Activated B cell treated with CpG ODN at 0.5 μM for 24 hours (primary cell): ENCODE measurements at places on chromosomes 6 and 20. TPM values are rescaled to one million over a fixed set of nuclear protein-coding genes. Genes with fewer than 3 reads are reported as not detected.

GRCh38 chr6:40398810-40399477 lies 188.2 kb downstream of the LRFN2 start:
- DNase-seq = no peak

DNA sequence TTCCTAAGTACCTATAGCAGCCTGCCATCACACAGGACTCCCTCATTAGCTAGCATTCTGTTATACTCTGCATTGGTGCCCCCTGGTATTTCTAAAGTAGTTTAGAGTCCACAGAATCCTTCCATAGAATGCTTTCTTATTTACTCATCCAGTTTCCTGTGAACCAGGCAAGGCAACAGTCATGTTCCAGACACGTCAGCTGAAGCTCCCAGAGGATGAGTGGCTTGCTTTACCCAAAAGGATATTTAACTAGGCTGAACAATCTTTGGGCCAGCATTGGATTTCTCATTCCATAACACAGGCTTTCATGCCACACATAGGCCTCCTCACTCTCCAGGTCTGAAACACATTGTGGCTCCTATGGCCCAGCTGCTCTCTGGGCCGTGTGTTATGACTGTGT lies 203.8 kb upstream of the MAP3K7 start:
- no peak for DNase-seq

DNA sequence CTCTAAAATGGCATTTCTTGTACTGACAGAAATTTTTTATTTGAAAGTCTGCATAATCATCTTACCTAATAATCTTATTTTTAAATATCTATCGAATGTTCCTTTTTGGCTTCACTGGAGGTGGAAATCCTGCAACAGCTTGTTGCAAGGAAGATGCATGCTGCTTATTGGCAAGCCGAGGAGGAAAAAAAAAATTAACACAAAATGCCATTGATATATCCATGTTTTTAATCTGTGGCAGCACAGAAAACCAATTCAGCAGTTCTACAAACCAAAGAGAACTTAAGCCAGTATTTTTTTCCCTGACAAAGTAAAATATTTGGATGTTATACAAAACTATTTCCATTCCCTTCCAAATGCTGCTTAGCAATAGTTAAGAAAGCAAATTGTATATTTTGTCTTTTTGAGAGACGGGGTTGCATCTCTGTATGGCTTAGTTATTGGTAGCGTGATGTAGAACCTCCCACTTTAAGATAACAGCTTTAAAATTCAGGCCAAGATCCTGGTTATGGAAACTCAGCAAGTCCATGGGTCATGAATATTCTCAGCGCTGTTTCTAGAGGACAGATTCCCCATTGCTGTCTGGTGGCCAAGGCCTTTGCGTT lies 231.4 kb downstream of the TMEM242 start:
- no peak for DNase-seq

- no peak for DNase-seq
Measured at GRCh38 chr6:31285486-31285885, 13.6 kb upstream of the HLA-C start.

DNA sequence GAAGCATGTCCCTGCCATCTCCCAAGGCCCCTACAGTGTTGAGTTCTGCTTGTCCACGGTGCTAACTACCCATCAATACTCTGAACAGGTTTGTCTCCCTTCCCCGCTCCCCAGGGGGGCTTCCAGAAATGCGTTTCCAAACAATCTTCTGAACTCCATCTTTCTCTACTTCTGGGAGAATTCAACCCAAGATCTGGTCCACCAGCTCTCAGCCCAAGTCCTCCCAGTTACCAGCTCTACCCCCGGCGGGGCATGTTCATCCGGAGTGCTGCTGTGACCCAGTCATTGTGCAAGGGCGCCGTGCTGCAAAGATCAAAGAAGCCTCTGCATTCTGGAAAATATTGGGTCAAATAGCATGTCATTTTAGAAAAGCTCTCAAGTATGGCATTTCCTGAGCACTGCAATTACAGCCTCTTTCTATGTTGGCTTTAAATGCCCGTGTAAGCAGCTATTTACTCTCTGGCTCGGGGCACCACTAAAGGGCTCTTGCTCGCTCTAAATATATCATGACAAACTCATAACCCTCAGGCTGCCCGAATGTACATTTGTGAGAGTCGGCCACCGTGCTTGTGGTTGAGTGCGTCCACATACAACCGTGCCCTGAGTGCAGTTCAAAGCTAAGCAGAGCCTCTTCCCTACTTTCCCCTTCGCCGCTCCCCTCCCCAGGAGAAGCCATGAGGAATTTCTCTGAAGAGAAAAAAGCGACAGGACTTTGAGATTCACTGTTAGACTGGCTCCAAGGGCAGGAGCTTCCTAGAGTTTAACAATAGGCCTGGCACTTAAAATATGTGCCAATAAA lies 71.6 kb downstream of the BANF2 start:
- DNase-seq = no peak

- DNase-seq = peak; percentile 4
Measured at GRCh38 chr6:169862892-169863525, 111.6 kb downstream of the ERMARD start.

DNA sequence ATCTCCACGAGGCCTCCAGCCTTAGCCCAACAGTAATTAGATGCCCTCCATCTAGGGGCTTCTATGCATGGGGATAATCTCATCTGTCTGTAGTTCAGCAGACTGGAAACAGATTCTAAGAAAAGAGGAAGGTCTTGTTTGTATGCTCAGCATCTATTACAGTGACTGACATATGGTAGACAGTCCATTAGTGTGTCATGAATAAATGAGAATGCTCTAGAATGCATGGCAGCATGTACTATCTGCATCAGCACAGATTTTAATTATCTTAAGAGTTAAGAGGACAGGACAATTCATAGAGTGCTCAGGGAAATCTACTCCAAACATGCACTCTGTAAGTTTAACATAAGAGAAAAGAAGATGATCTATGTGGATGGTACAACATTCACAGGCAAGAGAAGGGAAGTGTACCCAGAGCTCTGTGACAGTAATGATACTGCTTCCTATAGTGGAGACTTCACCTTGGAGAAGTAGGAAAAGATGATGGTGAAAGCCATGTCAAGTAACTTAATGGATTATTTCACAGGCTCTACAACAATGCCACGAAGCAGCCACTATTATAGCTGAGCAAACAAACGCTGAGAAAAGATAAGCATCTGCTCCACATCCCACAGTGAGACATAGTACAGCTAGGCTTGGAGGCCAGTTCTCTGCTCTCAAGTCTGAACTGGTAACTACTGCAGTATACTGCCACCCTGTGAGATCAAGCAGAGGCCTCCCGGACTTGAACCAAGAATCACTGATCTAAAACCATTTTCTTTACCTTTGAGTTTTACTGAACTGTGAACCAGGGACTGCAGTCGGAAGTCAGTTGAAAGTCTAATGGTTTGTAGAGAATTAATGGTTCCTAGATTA lies 309.2 kb upstream of the SPTLC3 start:
- no peak for DNase-seq

DNA sequence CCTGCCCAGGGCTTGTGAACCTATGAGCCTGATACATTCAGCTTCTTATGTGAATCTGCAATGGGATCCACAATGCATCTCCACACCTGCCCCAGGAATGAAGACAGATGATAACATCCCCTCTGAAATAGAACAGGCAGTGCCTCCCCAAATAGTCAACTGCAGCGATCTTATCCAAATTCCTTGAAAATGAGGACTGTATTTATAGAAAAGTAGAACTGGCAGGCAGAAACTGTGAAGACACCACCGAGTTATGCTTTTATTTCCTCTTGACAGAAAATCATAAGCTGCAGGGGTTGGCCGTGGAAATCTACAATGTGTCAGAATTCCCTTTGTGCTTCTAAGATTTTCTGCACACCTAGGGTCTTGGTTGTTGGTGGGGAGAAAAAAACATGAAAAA lies 270.3 kb downstream of the TBC1D7 start:
- no peak for DNase-seq

GRCh38 chr20:43981540-43981939 lies 66.9 kb downstream of the TOX2 start:
- no peak for DNase-seq

GRCh38 chr20:11676630-11677287 lies 240.9 kb upstream of the BTBD3 start:
- DNase-seq = no peak

DNA sequence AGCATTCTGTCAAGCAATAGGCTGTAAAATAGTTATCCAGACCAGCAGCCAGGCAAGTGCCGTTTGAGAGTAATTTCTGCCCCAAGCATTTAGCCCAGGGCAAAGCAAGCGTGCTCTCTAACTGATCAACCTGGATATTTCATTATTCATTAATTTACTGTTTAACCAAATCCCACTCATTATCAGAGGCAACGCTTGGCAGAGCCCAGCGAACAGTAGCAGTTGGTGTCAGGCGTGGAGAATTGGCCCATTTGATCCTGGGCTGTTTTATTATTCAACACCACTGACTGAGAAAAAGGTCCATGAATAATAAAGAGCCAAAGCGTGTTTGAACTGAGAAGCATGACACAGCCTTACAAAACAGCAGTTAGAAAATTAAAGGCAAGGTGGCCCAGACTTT lies 35.3 kb downstream of the TFAP2B start:
- no peak for DNase-seq

- no peak for DNase-seq
Measured at GRCh38 chr6:35089216-35089934, 51.8 kb downstream of the TCP11 start.

DNA sequence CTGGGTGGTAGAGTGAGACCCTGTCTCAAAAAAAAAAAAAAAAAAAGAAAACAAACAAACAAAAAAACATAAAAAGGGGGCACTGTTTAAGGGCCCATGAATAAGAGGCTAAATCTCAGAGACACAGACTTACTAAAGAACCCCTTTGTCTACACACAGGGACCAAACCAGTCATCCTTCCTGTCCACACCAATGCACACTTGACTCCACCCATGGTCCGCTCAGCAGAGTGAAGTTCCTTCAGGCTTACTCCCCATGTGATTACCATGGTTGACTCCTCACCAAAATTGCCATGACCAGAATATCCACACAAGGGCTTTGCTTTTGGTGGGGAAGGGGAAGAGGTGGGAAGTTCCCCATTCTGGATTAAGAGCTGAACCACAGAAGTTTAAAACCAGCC lies 19.4 kb upstream of the REPS1 start:
- no peak for DNase-seq

DNA sequence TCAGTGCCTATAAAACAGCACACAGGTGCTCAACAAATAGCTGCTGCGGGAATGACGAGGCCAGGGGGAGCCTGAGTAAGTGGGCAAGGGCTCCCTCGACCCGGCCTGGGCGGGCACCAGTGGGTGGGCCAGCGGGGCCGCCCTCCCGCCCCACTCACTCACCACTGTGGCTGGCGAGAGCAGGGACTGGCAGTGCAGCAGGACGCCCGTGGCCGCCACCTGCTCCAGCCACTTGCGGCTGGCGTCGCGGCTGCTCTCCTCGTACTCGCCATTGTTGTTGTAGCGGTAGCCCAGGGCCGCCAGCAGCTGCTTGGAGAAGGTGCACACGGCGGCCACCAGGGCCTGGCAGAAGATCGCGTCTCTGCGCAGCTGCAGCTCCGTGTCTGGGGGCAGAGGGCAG lies 191.5 kb downstream of the PREX1 start:
- no peak for DNase-seq

GRCh38 chr6:167643223-167643622 lies 183.5 kb upstream of the AFDN start:
- DNase-seq = no peak

- no peak for DNase-seq
Measured at GRCh38 chr20:24341781-24342180, 127.6 kb upstream of the SYNDIG1 start.

GRCh38 chr20:51106011-51106410 lies 83.1 kb upstream of the KCNG1 start:
- no peak for DNase-seq

GRCh38 chr6:7813704-7814103 lies 87.8 kb downstream of the BMP6 start:
- DNase-seq = no peak

- no peak for DNase-seq
Measured at GRCh38 chr20:52064931-52065330, 126.6 kb downstream of the ZFP64 start.

DNA sequence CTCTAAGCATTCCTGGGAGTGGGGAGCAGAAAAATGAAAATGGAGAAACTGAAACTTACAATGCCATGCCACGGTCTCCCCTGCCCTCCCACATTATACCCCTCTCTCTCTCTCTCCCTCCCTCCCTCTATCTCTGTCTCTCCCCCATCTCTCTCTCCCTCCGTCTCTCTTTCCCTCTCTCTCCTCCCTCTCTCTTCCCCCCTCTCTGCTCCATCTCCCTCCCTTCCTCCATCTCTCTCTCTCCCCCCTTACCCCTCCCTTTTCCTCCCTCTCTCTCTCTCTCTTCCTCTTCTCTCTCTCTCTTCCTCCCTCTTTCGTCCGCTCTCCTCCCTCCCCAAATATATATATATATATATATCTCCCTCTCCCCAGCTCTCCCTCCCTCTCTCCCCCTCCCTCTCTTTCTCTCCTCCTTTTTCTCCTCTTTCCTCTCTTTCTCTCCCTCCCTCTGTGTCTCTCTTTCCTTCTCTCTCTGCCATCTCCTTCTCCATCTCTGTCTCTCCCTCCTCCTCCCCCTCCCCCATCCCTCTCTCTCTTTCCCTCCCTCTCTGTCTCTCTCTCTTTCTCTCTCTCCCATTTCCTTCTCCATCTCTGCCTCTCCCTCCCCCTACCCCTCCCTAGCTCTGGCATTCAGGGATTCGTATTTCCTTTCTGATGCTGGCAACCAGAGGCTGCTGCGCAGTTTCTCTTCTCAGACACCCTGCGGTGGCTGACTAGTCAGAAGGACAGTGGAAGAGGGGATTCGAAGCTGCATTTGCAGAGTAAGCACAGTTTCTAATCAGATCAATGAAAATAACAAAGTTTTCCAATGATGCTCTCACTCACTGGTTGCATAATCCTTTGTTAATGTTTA lies 13.9 kb upstream of the VAPB start:
- DNase-seq = no peak

DNA sequence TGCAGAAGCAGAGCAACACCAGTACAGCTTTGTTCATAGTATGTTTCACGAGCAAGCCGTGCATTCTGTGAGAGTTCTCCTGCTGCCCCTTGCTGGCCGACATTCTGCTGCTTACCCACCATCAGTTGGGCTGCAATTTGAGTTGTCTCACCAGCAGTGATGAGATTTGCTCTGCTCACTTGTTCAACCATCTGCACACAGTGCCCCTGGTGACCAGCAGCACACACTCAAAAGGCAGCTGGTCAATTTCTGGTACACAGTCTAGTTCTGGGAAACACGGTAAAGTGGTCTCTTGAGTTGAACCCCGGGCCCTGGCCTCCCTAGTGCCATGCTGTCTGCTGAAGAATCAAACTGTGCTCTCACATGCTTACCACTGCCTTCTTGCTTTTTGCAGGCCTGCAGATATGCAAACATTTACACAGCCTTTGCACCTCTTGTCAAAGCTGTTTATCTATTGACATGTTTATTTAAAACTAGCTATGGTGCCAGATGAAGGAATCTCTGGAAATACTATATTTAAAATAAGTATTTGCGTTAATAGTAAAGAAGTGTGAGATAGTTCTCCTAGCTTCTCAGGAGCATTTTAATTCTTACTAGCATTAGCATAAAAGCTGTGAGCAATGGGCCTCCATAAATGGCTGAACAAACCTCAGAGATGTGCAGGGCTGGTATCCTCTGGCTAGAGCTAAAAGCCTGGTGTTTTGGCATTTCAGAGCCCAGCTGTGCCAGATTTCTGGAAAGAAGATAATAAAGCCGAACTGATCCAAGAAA lies 234.3 kb downstream of the ARHGAP18 start:
- no peak for DNase-seq

PHACTR3 gene
- not detected in 2 replicates for total RNA-seq

KCNK17 gene
- not detected in 2 replicates for total RNA-seq

PNPLA1 gene
- total RNA-seq = not detected in 2 replicates

UST gene
- 14.3 and 18.1 TPM in 2 replicates for total RNA-seq

SLC22A16 gene
- total RNA-seq = not detected in 2 replicates

ELOVL4 gene
- not detected in 2 replicates for total RNA-seq

PRR18 gene
- total RNA-seq = 0.10 TPM in 1 of 2 replicates, not detected in the other

FLRT3 gene
- not detected in 2 replicates for total RNA-seq

MCCD1 gene
- total RNA-seq = not detected in 2 replicates

EYS gene
- not detected in 2 replicates for total RNA-seq
